ENCODE measurements at places on chromosomes 2 and 18.

- DNase-seq, result no peak
These were observed 85.1 kb downstream of the ACSL3 start for GRCh38 chr2:222945887-222946286.

GRCh38 chr2:62996534-62997186 is 54.0 kb upstream of the OTX1 start:
- no peak for DNase-seq

DNA sequence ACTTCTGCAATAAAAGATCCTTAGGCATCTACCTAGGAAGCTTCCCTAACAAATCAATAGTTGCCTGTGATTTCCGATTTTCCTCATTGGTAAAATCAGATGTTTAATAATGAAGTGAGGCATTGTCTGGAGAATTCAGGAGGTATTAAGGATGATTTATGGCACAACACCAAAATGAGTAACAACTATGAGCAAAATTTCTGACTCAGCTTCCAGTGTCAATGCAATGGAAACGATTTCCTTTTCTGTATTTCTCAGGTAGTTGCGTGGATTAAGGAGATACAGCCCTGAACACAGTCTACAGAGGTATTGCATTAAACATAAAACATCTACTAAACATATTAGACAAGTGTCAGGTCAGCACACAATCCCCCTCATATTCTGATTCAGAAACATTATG is 99.5 kb downstream of the EPB41L3 start:
- no peak for DNase-seq

DNA sequence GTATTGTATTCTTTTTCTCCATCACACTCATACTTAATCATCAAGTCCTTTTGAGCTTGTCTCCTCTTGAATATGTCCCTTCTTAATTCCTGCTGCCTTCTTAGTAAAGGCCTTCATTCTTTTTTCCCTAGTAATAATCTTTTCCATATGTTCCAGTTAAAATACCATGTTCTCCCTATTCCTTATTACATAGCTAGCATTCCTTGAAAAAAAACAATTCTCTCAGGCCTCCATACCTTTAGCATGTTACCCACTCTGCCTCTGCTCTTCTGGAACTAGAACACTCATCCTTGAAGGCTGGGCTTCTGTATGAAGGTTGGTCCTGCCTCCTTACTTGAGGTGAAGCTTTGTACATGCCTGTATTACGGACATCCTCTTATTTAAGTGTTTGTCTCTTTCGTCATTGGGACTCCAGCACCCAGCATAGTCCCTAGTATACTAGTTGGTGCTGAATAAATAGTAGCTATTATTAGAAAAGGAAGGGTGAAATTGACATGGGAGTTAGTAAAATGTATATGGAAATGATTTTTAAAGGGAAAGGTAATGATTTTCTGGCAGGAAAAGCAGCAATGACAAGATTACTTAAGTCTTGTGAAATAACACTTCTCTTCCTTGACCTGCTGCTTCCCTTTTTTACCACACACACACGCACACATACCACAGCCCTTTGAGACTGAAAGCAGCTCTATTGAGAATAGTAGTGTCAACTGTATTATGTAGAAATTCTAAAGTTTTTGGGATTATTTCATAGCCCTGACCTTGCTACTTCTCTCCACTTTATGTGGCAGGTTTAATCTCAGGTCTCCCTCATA is 45.6 kb downstream of the REL start:
- no peak for DNase-seq

GRCh38 chr2:121124330-121124729 is 160.7 kb downstream of the TFCP2L1 start:
- no peak for DNase-seq

DNA sequence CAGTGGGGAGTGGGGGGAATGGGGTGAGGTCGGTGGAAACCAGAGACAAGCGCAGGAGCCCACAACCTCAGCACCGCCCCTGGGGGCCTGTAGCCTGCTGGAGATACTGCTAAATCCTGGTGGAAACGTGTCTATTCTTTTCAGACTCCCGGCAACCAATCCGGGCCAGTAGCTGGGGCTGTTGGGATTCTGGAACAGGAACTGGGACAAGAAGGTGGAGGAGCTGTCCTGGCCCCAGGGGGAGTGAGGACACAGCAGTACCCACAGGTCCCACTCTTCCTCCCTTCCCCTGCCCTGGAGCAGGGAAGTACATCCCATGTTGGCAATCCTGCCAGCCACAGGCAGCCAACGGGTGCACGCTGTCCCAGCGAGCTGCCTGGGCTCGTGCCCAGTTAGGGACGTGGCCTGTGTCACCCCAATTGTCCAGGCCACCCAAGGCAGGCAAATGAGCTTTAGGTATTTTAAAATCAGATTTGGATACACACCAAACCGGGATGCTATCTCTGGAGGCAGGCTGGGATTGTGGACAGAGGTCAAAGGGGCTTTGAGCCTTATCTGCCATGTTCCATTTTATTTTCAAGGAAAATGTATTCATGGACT is 51.8 kb downstream of the HS1BP3 start:
- DNase-seq, result no peak

GRCh38 chr2:128997166-128997866 is 678.6 kb upstream of the HS6ST1 start:
- no peak for DNase-seq

GRCh38 chr2:173631127-173631460 is 276.4 kb downstream of the CDCA7 start:
- no peak for DNase-seq

- DNase-seq, result no peak
These were observed 75.5 kb upstream of the ZNF532 start for GRCh38 chr18:58788971-58789875.

- DNase-seq, result no peak
These were observed 12.1 kb upstream of the ALLC start for GRCh38 chr2:3645745-3646389.

GRCh38 chr2:102172745-102173144 is 14.1 kb upstream of the IL1RL2 start:
- no peak for DNase-seq

- DNase-seq, result no peak
These were observed 24.8 kb upstream of the MALL start for GRCh38 chr2:110140401-110140800.

DNA sequence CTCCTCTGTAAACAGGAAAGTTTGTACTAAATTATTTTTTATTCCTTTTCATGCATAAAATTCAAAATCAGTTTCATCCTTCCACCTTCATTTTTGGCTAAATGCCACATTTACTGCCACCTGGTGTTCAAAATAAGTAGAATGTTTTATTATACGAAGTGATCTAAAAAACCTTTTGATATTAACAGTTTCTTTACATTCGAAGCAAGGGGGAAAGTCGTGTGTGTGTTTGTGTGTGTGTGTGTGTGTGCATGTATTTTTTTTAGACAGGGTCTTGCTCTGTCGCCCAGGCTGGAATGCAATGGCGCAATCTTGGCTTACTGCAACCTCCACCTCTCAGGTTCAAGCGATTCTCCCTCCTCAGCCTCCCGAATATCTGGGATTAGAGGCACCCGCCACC is 9.0 kb upstream of the SCN9A start:
- peak; percentile 64 for DNase-seq

GRCh38 chr2:220053919-220054318 is 426.5 kb downstream of the SLC4A3 start:
- DNase-seq, result peak; percentile 61

- no peak for DNase-seq
These were observed 131.5 kb upstream of the STON1 start for GRCh38 chr2:48398285-48399002.

GRCh38 chr2:84931384-84931821 is 25.9 kb downstream of the TMSB10 start:
- no peak for DNase-seq

DNA sequence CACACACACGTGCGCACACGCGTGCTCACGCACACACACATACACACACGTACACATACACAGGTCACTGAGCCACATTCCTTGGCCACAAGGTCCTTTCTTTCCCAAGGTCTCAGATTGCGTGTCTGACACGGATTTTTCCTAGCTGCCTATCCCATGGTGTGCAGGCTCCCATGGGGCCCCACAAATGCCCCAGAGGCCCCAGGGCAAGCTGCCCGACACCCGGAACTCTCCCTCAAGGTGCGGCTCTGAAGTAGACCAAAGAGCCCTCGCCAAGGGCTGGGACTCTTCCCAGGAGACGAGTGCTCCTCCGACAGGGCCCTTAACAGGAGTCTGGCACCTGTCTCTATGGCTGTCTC is 46.7 kb downstream of the SDC1 start:
- DNase-seq, result no peak

- DNase-seq, result no peak
These were observed 1260.9 kb upstream of the NRXN1 start for GRCh38 chr2:52292801-52293200.

- DNase-seq, result peak; percentile 65
These were observed 253.1 kb downstream of the CDCA7 start for GRCh38 chr2:173607606-173608311.

- no peak for DNase-seq
These were observed 1817.4 kb downstream of the SUCLG1 start for GRCh38 chr2:82641598-82642180.

- no peak for DNase-seq
These were observed 121.9 kb downstream of the HDAC4 start for GRCh38 chr2:239278941-239279365.

- no peak for DNase-seq
These were observed 566.8 kb upstream of the ZNF804A start for GRCh38 chr2:184031402-184032147.

DNA sequence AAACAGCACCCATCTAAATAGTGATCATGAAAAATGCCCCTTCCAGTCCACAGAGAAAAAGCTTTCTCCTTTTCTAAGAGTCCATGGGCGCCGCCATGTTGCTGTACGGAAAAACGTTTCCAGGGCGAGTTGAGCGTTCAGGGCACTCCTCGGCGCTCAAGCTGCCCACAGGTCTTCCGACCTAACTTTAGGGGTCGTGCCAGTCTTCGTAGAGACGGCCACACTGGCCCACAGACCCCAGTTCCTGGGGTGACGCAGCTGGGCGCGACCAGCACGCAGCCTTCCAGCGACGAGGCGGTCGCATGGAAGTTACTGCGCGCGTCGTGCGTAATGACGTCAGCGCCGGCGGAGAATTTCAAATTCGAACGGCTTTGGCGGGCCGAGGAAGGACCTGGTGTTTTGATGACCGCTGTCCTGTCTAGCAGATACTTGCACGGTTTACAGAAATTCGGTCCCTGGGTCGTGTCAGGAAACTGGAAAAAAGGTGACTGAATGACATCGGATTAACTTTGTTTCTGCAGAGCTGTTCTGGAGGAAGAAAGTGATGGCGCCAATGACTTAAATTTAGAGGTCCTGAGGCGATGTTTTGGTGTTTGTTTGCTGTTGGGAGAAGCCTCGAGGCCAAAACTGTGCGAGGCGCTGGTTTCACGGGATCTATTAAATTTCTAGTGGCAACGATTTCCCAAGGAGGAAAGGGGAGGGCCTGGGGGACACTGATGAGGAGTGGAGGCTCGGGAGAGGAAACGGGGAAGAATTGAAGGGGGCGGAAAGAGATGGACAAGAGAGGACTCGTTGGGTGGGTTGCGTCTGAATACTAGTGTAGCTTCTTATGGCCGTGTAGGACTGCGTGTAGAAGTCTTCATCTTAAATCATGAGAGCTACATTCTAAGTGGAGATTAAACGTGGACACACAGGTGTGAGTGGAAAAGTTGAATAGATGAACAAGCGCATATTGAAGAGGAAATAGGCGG is at the start of the genes METTL4 and NDC80:
TSS of gene METTL4 (minus strand) at position 306 of the 971 bp plus-strand sequence. CDS start 4,289 bp downstream, outside the sequence.
TSS of gene NDC80 (plus strand) at position 358 of the 971 bp plus-strand sequence. CDS start 1,429 bp downstream, outside the sequence.
- peak; percentile 96 for DNase-seq

- DNase-seq, result no peak
These were observed 1002.8 kb upstream of the NRXN1 start for GRCh38 chr2:52034706-52035105.

- DNase-seq, result no peak
These were observed 55.4 kb upstream of the CCBE1 start for GRCh38 chr18:59752666-59753065.

DNA sequence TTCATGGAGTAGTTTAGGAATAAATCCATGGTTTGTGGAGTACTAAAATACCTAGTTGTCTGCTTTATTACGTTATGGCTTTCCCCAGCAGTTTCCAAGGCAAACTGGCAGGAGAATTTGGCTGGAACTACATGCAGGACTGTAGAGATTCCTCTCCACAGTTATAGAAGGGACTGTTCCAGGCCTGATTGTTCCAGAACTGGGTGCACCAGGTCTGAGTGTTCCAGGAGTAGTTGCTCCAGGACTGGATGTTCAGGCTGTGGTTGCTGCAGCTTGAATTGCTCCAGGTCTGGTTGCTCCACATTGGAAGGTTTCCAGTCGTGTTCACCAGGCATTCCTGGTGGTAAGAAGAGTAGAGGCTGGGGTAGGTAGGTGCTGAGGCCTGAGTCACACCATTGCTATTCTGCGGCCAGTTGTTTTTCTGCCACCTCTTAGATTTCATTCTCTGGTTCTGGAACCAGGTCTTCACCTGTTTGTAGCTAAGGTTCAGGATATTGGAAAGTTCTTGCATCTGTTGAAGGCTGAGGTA is 28.1 kb downstream of the SGPP2 start:
- no peak for DNase-seq

GRCh38 chr2:212384027-212384426 is 154.6 kb downstream of the ERBB4 start:
- DNase-seq, result no peak

DNA sequence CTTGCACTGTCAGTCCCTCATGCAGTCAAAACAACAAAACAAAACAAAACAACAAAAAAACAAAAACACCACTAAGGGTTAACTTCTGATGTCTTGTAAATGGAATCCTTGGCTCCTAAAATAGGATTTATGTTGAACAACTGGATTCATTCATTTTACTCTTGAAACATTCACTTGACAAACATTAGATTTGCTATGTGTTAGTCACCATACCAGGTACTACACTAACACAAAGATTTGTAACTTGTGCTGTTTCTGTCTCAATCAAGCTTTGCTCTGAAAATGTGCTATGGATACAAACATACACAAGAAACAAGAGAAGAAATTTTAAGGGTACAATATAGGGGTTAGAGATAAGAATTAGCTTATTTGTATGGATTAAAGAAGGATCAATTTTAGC is 812.8 kb downstream of the LRP1B start:
- no peak for DNase-seq

- no peak for DNase-seq
These were observed 281.6 kb upstream of the STON1 start for GRCh38 chr2:48248251-48248933.

DNA sequence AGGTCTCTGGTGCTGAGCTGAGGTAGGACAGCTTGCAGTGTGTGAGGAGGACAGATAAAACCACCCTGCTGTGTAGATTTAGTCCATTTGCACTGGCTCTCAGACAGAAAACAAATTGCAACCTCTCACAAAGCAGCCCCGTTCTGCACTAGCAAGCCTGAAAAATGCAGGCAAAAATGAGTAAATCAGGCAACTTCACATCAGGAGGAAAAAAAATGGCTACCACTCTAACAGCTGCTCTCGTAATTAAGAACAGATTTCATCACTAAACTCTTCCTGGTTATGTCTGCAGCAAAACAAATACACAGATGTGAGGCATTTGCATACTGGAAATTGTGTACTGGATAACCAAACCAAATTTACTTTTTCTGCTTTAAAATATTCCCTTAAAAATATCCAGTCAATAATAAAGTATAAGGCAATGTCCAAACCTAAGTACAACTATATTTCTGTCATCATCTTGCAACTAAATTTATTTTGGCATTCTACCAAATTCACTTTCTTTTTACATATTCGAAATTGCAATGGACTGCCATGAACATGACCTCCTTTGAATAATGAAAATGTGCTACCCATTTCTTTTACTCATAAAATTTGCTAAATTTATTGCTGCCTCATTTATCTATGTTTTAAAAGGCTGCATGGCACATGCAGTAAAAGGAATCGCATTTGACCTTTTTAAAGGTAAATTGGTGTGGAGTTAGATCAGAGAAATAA is 157.4 kb downstream of the AFF3 start:
- peak; percentile 47 for DNase-seq
